ENCODE measurements at places on chromosomes 1 and 21.
A peak's percentile ranks its signal among the peaks of the same experiment; 100 is the strongest.

GRCh38 chr1:89022167-89022959 is at the start of gene GBP3:
Gene GBP3 (minus strand): TSS chr1:89022866. CDS start chr1:89020721, 2,145 bp downstream.
- no peak for DNase-seq

- DNase-seq, result no peak
Measured at GRCh38 chr1:89790592-89790991, 30.2 kb upstream of the LRRC8D start.

DNA sequence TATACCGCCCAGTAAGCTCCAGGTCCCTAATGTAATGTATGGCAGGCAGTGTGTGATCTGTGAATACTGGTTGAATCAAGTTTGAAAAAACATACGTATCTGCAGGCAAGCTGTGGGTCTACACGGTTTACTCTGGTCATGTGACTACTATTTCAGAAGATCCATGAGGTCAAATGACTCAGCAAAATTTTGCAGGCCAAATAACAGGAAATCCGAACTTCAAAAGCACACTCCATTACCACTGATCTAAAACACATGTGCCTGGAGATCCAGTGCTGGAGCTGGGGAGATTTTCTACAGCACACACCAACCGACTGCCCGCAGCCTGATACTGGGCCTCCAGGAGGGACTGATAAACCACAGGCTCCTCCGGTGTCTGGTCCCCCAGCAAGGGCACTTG is 64.5 kb upstream of the SLC44A3 start:
- DNase-seq, result no peak

DNA sequence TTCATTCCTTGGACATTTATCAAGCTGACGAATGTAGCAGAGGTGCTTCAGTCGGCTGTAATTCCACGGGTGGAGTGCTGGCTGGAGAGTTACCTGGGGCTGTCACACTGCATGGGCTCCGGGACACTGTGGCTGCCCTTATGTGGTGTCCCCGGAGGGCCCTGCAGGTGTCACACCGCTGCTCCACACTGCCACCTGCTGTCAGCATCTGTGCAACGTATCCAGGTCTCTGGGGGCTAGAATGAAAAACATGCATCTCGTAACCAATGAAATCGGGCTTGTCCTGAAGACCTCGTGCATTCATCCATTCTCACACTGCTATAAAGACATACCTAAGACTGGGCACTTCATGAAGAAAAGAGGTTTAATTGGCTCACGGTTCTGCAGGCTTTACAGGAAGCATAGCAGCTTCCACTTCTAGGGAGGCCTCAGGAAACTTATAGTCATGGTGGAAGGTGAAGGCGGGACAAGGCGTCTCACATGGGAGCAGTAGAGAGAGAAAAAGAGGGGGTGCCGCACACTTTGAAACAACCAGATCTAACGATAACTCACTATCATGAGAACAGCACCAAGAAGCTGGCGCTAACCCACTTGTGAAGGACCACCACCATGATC is 46.7 kb upstream of the PCBP3 start:
- DNase-seq, result peak; percentile 70

GRCh38 chr1:45306319-45306718 is 20.4 kb upstream of the HPDL start:
- peak; percentile 15 for DNase-seq

DNA sequence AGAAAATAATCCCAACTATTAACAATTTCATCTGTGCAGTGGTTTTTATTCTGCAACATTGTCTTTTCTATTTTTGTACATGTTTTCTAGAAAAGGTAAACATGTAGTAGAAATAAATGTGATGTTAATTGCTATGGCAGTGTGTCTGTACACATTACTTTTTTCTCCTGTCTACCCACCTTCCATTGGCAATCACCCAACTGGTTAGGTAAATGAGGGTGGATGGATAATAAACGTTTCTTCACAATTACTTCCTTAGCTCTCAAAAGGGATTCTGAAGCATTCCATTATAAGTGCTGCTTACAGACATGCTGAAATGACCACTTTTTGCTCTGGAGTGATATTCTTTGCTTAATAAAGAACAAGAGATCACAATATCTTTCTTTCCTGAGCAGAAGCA is 61.4 kb downstream of the MAGI3 start:
- DNase-seq, result no peak

- DNase-seq, result no peak
Measured at GRCh38 chr1:216766633-216767327, 43.6 kb upstream of the ESRRG start.

- DNase-seq, result peak; percentile 79
Measured at GRCh38 chr1:154324669-154325582, at the start of gene ATP8B2. Gene ATP8B2 (plus strand): TSS chr1:154325525. CDS start chr1:154328142, 2,617 bp downstream.

GRCh38 chr21:41966041-41966833 is 12.4 kb upstream of the C2CD2 start:
- no peak for DNase-seq

DNA sequence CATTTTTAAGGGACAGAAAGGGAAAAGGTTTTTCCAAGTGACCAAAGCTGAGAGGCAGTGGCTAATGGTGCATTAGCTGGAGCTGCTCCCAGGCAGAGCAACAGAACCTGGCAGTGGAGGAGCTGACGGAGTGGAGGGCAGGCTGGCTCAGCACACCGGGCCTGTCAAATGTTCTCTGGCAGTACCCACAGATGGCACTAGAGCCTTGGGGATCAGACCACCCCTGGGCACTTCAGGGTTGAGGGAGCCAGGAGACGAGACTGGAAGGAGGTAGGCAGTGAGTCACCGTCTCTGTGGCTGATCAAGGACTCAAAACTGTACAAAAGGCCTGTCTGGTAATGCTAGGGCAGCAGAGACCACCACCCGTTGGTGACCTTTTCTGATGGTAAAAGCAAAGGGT is 121.7 kb upstream of the KIAA0040 start:
- no peak for DNase-seq

- DNase-seq, result no peak
Measured at GRCh38 chr1:218294546-218294945, 9.5 kb downstream of the RRP15 start.

DNA sequence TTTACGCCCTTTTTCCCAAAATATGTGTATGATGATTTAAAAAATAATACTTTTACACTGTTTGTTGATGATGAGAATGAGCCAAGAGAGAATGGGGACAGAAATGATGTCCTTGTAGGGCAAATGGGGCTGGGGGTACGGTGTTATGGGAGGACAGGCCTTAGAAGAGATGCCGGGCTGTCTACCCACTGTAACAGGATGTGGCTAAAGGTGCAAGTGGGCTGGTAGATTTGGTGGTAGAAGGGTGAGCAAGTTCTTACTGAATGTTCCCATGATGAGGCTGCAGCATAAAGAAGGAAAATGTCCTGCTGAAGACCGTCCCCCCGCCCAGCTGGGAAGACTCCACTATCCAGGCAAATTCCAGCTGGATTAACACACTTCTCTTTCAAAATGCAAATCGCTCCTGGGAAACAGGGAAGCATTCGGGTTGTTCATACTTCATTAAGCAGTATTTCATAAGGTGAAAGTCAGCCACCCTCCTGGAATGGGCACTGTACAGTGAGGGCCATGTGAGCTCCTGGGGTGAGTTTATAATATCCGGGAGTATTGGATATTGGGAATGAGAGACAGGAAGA is 14.0 kb downstream of the GPA33 start:
- no peak for DNase-seq

DNA sequence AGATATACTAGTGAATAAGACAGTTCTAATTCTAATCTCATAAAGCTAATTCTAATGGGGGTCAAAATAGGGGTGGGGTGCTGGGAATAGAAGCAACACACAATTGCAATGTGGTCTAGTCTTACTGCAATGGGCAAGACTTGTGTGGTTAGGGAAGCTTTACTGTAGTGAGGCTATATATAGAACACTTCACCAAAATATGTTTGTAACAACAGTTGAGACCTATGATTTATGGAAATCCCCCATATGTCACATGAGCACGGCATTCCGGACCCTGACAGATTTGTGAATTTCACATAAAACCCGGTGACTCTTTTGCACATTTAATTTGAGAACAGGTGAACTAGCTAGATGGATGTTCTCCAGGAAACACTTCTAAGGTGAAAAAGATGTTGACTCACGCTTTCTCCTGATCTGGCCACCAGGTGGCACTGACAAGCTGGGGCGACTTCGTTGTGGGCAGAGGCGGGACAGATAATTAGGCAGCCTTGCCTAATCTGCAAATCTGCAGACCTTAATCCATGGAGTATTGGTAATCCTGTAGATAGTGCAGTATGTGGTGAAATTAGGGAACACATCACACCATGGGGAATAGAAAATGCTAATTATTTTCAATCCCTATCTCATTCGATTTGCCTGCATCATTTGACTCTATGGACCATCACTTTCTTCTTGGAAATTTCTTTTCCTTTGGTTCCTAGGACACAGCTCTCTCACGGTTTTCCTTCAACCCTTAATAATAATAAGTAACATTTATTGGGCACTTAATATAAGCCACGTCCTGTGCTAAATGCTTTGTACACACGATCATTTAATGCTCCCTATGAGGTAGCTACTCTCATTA is 37.7 kb downstream of the KIAA0040 start:
- DNase-seq, result peak; percentile 68

GRCh38 chr1:165828669-165829329 is 1.4 kb downstream of the UCK2 start:
- DNase-seq, result peak; percentile 17

DNA sequence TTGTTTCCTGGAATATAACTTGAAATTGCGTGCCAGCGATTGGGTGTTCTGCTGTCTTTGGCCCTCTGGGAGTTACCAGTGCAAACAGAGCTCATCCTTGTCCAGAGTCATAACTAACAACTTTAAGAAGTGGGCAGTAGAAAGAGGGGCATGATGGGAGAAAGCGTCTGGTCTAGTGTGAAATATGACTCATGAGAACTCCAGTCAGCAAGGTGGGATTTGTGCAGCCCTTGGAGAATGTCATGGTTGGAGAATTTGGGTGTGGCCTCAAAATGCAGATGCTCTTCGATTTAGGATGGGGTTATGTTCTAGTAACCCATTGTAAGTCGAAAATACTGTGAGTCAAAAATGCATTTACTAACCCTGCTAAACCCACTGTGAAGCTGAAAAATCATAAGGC is 12.9 kb downstream of the ATP1B1 start:
- no peak for DNase-seq

- peak; percentile 67 for DNase-seq
Measured at GRCh38 chr1:159891275-159892157, 8.4 kb downstream of the CFAP45 start.

DNA sequence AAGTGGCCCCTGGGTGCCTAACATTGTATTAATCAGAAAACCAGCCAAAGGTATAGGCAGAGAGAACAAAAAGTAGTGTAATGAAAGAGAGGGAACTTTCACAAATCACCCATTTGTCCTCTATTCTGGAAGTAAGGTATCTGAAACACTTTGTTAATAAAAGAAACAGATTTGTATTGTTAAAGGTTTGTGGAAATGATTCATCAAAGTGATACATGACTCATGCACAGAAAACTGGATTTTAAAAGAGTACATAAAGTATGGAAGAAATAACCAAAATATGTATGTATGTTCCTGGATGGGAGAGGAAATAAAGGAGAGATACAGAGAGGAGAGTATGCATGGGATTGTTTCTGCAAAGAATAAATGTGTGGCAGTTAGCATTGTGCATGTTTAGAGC is 126.8 kb downstream of the RGS21 start:
- DNase-seq, result no peak

- no peak for DNase-seq
Measured at GRCh38 chr1:216095400-216095799, 327.8 kb downstream of the USH2A start.

GRCh38 chr1:227947676-227948492 is at the start of gene WNT9A:
Gene WNT9A (minus strand): TSS chr1:227947932. CDS start chr1:227947887, 45 bp downstream.
- no peak for DNase-seq

DNA sequence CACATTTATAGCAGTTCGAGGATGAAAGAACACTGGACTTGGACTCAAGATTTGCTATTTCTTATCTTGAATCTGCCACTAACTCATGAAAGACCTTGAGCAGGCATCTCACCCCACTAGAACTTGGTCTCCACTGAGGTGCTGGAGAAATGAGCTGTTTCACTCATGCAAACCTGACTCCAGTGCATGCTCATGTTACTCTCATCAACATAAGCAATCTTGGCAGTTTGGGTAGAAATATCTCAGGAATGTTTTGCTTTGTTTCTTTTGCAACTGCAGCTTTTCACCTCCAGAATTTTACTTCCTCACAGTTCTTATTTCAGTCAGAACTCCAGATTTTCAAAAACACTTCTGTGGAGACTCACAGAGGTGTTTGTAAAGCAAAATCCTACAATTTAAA is 46.2 kb upstream of the DAB1 start:
- no peak for DNase-seq

DNA sequence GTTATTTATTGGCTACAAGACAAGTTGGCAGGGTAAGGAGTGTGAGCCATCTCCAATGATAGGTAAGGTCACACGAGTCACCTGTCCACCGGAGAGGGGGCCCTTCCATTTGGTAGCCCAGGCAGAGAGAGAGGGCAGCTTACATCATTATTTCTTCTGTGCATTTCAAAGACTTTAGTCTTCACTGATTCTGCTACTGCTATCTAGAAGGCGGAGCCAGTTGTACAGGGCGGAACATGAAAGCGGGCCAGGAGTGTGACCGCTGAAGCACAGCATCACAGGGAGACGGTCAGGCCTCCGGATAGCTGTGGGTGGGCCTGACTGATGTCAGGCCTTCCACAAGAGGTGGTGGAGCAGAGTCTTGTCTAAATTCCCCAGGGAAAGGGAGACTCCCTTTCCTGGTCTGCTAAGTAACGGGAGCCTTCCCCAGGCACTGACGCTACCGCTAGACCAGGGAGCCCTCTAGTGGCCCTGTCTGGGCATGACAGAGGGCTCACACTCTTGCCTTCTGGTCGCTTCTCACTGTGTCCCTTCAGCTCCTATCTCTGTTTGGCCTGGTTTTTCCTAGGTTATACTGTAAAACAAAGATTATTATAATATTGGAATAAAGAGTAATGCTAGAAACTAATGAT is 36.7 kb downstream of the ZNF695 start:
- DNase-seq, result peak; percentile 38

DNA sequence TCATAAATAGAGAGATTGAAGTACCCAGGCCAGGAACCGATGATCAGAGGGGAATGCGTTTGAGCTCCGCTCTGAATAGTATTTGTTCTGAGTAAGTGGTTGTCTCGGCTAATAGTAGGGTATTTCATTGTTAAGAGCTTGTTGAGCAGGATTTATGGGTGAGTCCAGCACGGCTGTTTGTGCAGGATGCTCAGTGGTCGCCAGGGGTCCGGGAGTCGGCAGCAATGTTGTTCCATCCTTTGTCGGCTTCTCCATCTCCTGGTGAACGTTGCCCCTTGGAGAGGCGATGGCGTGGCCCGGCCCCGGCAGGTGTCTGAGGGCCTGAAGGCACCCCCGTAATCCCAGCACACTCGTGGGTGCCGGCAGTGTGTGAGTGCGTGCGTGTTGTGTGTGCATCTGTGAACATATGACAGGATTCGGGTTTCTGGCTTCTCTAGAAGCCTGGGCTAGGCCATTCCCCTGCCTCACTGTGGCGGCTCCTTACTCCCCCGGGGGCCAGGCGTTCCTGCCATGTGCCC is 160.8 kb upstream of the ARHGEF16 start:
- DNase-seq, result no peak
